ENCODE measurements at places on chromosomes 11 and 22. TPM values are rescaled to one million over a fixed set of nuclear protein-coding genes. Genes with fewer than 3 reads are reported as not detected.
A peak's percentile ranks its signal among the peaks of the same experiment; 100 is the strongest.

DNA sequence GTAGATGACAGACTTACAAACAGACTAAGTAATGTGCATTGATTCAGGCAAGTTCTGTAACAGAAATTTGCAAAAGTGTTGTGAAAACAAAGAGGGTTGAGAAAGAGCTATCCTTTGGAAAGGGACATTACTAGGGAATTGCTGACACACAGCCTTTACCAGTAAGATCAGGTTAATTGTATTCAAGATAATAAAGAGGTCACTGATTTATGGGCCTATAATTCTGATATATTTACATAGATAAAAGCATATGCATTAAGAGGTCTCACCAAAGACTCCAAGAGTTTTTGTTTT, 138.7 kb downstream of the MAML2 start:
- H3K4me1 ChIP-seq: peaks cover 43% of the 10 kb centered on the region
- peaks cover 5% of the 10 kb centered on the region for H3K36me3 ChIP-seq
- H3K27ac ChIP-seq: no peak overlapping the region
- H3K4me3 ChIP-seq: no peak overlapping the region
- DNase-seq: no peak

DNA sequence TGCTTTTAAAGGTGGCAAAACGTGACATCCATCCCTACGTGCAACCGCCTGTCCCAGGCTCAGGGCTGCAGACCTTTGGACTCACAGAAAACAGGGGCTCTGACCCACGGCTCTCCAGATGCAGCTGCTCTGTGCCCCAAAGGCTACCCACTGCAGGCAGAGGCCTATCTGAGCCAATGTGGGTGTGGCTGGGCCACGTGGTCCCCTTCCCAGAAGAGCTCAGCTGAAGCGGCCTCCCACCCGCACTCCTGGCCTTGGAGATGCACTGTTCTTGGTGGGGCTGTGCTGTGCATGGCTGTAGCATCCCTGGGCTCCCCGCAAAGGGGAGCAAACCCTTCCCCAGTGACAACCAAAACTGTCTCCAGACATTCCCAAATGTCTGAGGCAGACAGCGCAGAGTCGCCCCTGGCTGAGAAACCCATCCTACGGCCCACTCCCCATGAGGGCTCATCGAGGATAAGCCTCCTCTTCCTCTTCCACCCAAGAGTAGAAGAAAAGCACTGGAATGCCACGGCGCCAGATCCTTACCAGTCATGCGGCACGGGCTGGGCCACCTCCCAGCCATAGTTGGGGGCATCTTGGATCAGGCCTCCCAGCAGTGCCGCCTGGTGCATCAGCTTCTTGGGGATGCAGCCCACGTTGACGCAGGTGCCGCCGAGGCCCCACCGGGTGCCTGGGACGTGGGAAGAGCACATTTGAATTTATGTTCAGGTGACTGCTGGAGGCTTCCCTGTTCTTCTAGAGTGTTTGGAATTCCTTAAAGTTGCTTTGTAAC, 23.1 kb upstream of the COMT start:
- no peak overlapping the region for H3K4me3 ChIP-seq
- H3K27me3 ChIP-seq: peaks cover 24% of the 10 kb centered on the region
- H3K27ac ChIP-seq: no peak overlapping the region
- H3K36me3 ChIP-seq: peaks cover 9% of the 10 kb centered on the region
- no peak for DNase-seq

Gene CRYAB
- not detected for total RNA-seq

DNA sequence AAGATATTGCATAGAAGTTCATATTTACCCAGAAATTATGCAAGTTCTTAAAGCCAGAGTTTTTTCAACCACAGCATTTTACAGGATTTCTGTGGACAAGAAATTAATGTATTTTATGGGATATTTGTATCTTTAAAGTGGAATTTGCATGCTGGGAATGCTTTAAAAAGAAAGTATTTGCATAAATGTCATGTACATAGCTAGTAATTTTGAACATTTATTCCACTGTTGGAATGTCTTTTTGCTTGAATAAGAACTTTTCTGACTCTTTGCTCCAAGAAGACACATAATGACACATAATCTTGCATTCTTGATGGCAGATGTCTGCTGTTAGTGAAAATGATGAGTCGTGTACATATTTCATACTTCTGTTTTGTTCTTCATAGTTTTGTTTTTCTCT, 66.6 kb downstream of the ATXN10 start:
- no peak overlapping the region for H3K4me3 ChIP-seq
- H3K27me3 ChIP-seq: no peaks in the 10 kb centered on the region
- no peak for DNase-seq
- peaks cover 40% of the 10 kb centered on the region for H3K36me3 ChIP-seq
- peaks cover 35% of the 10 kb centered on the region for H3K4me1 ChIP-seq

- H3K4me1 ChIP-seq: no peaks in the 10 kb centered on the region
- no peaks in the 10 kb centered on the region for H3K27me3 ChIP-seq
- DNase-seq: no peak
- H3K36me3 ChIP-seq: peaks cover 4% of the 10 kb centered on the region
- H3K4me3 ChIP-seq: no peak overlapping the region
Observed at GRCh38 chr11:66814678-66815077, 28.6 kb upstream of the RCE1 start.

Gene SHISAL1
- 0.46 TPM for total RNA-seq

- no peaks in the 10 kb centered on the region for H3K27me3 ChIP-seq
- H3K36me3 ChIP-seq: no peaks in the 10 kb centered on the region
- H3K4me1 ChIP-seq: peaks cover 2% of the 10 kb centered on the region
- H3K4me3 ChIP-seq: no peak overlapping the region
Observed at GRCh38 chr22:34849965-34850364, 216.0 kb upstream of the ISX start.

- H3K4me1 ChIP-seq: no peaks in the 10 kb centered on the region
- no peak for DNase-seq
- H3K27me3 ChIP-seq: no peaks in the 10 kb centered on the region
Observed at GRCh38 chr11:107619926-107620325, 29.0 kb downstream of the ELMOD1 start.

DNA sequence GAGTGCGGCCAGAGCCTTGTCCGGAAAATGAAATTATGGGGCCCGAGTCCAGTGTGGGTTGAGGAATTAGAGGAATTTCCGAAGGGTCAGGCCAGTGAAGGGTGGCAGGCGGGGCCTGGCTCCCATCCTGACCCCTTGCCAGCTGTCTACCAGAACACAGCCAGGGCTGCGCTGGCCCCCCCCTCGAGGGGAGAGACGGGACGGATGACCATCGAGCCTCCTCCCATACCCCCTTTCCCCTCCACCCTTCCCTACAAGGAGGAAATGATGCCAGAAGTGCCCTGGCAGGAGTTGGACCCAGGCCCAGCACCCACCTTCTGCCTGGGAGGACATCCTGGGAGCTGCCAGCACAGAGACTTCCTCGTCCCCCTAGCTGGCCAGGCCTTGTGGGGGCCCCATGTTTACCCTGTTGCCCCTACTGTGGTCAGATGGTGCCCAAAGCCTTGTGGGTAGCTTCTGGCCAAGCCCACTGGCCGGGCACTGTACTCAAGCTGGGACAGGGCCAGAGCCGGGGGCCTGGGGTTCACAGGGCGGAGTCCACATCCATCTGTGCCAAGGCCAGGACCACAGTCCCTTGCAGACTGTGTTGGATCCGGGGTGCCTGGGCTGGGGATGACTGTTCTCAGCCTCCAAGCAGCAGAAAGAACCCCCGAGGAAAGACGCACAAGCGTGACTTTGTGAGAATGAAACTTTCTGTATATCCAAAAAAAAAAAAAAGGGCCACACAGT, 20.8 kb downstream of the ARVCF start:
- peaks cover 12% of the 10 kb centered on the region for H3K4me1 ChIP-seq
- H3K27me3 ChIP-seq: no peaks in the 10 kb centered on the region
- H3K36me3 ChIP-seq: no peaks in the 10 kb centered on the region
- H3K4me3 ChIP-seq: no peak overlapping the region

Gene FBXO7
- 87.2 TPM for total RNA-seq

DNA sequence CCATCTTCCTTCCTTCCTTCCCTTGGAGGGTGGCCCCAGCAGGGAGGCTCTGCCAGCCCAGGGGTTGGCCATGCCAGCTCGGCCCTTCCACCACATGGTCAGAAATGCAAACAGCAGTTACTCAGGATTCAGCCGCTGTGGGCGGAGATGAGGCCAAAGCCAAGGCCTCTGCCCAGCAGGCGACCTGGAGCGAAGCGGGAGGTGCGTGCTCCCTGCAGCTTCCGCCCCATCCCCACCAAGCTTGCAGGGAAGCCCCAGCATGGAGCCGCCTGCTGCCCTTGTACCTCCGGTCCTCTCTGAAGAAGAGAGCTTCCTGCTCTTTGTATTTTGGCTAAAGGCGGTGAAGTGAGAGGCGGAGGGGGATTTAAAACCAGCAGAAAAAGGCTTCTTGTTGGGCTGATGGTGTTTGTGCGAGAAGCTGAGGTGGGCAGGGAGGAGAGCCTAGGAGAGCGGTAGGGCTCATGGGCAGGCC, 50.4 kb downstream of the ANO1 start:
- peaks cover 5% of the 10 kb centered on the region for H3K4me1 ChIP-seq
- H3K36me3 ChIP-seq: no peaks in the 10 kb centered on the region
- no peak for DNase-seq
- H3K27ac ChIP-seq: no peak overlapping the region

DNA sequence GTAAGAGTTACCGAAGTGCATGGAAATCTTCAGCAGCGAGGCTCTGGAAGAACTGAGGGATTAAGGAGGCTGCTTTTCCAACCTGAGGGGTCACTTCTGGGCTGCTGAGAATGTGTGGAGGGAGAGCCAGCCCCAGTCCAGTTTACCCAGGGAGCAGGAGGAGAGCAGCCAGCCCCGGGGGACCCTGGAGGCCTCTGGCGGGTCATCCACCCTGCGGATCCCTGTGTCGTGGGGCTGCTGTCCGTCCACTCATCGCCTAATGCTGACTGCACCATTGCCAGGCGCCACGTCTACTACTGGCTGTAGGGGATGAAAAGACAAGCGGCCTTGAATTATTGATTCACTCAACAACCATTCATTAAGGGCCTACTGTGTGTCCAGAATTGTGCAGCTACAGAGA, 228.7 kb upstream of the TBCEL start:
- no peak for DNase-seq
- H3K36me3 ChIP-seq: no peaks in the 10 kb centered on the region
- no peaks in the 10 kb centered on the region for H3K4me1 ChIP-seq
- H3K27ac ChIP-seq: no peak overlapping the region

DNA sequence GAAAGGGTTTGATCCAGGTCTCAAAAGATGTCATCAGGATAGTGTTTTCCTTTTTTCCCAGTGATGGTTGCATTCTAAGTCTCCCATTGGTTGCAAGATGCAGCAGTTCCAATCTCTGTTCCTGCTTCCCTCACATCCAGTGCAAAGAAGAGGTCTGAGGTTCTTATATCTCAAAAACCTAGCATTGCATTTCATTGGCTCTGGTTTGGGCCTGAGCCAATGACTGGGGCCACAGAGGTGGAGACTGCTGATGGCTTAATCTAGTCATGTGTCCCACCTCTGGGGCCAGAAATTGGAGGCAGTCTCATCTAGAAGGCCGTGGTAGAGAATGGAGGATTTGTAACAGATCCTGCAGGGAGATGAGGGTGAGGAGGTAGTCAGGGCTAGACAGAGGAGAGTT, 13.2 kb upstream of the MICAL2 start:
- H3K36me3 ChIP-seq: no peaks in the 10 kb centered on the region
- no peak overlapping the region for H3K4me3 ChIP-seq
- peaks cover 20% of the 10 kb centered on the region for H3K4me1 ChIP-seq
- DNase-seq: no peak

DNA sequence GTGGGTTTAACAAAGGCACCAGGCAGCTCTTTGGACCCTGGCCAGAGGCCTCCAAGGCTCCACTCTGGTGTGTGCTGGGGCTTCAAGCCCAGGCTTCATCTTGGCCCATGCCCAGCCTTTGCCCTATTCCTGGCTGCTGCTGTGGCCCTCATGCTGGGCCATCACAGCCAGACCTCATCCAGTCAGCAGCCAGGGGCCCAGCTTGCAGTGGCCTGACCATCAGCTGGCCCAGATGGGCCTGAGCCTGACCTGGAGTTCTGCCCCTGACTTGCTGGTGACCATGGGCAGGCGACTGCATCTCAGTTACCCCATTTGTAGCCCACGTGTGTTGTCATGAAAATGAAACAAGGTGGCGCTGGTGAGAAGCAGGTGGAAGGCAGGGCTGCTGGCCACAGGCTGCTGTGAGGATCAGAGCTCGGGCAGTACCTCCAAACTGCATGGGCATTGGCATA, 76.1 kb downstream of the MED15 start:
- peaks cover 1% of the 10 kb centered on the region for H3K36me3 ChIP-seq
- no peaks in the 10 kb centered on the region for H3K27me3 ChIP-seq
- no peak for DNase-seq
- no peaks in the 10 kb centered on the region for H3K4me1 ChIP-seq

- H3K36me3 ChIP-seq: no peaks in the 10 kb centered on the region
- no peaks in the 10 kb centered on the region for H3K27me3 ChIP-seq
- no peak for DNase-seq
- no peak overlapping the region for H3K4me3 ChIP-seq
Observed at GRCh38 chr22:28006271-28006670, 87.2 kb upstream of the PITPNB start.

- H3K27ac ChIP-seq: no peak overlapping the region
- H3K4me1 ChIP-seq: no peaks in the 10 kb centered on the region
- no peaks in the 10 kb centered on the region for H3K27me3 ChIP-seq
- DNase-seq: no peak
- H3K4me3 ChIP-seq: no peak overlapping the region
Observed at GRCh38 chr22:24087071-24087795, 76.1 kb downstream of the CABIN1 start.

Gene IRF7
- 12.6 TPM for total RNA-seq

DNA sequence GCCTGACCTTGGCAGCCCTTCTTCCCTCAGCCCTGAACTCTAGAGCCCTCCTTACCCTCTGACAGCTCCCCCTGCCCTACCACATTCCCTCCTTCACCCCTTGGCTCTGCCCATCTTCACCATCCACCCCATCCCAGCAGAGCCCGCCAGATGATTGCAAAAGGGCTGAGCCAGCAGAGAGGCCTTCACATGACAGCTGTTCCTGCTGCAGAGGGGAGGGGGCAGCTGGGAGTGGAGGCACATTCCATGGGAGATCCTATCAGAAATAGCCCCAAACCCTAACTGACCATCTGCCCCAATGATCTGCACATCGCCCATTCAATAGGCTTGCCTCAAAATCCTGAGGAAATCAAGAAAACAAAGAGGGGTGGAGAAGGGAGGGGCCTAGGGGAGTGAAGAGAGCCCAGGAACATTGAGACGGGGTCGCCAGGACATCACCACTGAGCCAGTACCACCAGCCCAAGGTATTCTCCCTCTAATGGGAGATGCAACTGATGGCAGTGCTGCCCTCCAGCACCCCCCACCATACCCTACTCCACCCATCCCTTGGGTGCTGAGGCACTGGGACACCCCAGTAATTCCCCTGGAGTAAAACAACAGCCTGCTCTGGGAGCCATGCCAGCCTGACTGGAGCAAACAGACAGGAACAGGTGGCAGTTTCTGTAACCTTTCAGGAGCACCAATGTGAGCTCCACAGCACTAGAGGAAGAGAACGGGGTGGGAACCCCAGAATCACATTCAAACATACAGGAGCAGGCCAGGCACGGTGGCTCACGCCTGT, 8.0 kb upstream of the AHNAK start:
- no peaks in the 10 kb centered on the region for H3K27me3 ChIP-seq
- H3K4me3 ChIP-seq: no peak overlapping the region
- DNase-seq: no peak
- peaks cover 14% of the 10 kb centered on the region for H3K36me3 ChIP-seq

Gene PTPN5
- 11.3 TPM for total RNA-seq

- peak overlapping the region; percentile 36 for H3K4me3 ChIP-seq
- no peak for DNase-seq
- peak overlapping the region; percentile 69 for H3K27ac ChIP-seq
- H3K27me3 ChIP-seq: peaks cover 28% of the 10 kb centered on the region
- H3K36me3 ChIP-seq: peaks cover 2% of the 10 kb centered on the region
Observed at GRCh38 chr22:23072077-23072910, 2.0 kb downstream of the GNAZ start.

GRCh38 chr11:99281331-99281730, 260.6 kb downstream of the CNTN5 start:
- no peak overlapping the region for H3K27ac ChIP-seq
- H3K27me3 ChIP-seq: no peaks in the 10 kb centered on the region
- peaks cover 10% of the 10 kb centered on the region for H3K4me1 ChIP-seq
- no peaks in the 10 kb centered on the region for H3K36me3 ChIP-seq

Data from progenitor cell of endocrine pancreas (in vitro differentiated cells).